AG20443 (cell line): ENCODE measurements at places on chromosomes 12 and 14.

DNA sequence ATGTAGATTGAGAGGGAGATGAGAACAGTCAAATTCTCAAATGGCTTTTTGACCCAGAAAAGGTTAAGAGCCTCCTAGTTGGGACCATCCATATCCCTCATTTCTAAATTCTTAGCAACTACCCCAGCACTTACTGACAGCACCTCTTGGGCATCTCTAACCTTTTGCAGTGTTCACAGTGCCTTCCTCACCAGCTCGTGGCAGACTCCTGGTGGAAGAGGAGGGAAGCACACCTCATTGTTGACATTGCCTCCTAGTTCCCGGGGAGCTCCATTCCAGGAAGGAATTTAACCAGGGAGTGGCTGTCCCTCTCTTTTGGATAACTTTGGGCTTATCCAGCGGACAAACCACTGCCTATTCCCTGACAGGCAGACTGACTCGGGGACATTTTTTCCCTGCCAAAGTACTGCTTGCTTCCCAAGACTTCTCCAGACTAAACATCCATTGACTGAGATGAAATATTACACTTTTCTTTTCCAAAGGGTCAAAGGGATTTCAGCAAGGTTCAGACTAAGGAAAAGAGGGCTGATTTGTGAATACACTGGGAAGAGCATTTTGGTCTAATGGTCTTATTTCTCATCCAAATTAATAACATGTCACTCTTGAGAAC lies 9.0 kb upstream of the OR6J1 start:
- peak; percentile 86 for DNase-seq

- DNase-seq: peak; percentile 22
These were observed 1317.6 kb downstream of the TMEM121 start for GRCh38 chr14:106843951-106844483.

GRCh38 chr14:94394581-94395207 lies 6.3 kb upstream of the SERPINA1 start:
- DNase-seq: peak; percentile 70

- no peak for DNase-seq
These were observed 72.4 kb downstream of the TTC7B start for GRCh38 chr14:90743826-90744225.

GRCh38 chr12:98439471-98439951 lies 75.9 kb upstream of the TMPO start:
- peak; percentile 50 for DNase-seq

GRCh38 chr14:85241022-85241855 lies 288.7 kb upstream of the FLRT2 start:
- peak; percentile 26 for DNase-seq

DNA sequence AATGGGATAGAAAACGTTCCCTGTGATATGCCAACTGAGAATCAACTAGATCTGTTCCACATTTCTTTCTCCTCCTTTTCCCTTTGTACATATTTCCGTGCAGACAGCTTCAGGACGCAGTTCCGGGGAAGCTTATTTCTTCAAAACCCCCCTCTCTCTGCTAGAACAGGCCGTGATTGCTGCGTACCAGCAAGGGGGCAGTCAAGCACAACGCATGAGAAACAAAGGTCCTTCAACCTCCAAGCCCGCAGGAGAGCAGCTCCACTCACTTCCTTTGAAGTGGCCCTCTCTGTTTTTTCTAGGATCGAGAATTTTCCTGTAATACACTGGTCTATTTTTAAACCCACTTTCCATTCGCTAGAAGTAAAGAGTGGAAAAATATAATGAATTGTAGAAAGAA lies 80.8 kb downstream of the ZNF664 start:
- DNase-seq: peak; percentile 85

- DNase-seq: no peak
These were observed 121.7 kb downstream of the SLC38A1 start for GRCh38 chr12:46147144-46147543.
